Activated CD4-positive, CD25-positive, alpha-beta regulatory T cell treated with anti-CD3 and anti-CD28 coated beads, Interleukin-2, amount 50 U/mL, for 24 hours (primary cell): ENCODE measurements at places on chromosomes 5 and 9.

- ATAC-seq = peak; percentile 8
Measured at GRCh38 chr5:163439092-163439425, 1.7 kb downstream of the CCNG1 start.

- ATAC-seq = no peak
Measured at GRCh38 chr5:61275841-61276240, 56.2 kb upstream of the ZSWIM6 start.

- ATAC-seq = no peak
Measured at GRCh38 chr5:170896779-170897178, 35.0 kb downstream of the RANBP17 start.

- ATAC-seq = no peak
Measured at GRCh38 chr5:20360263-20360662, 372.3 kb upstream of the CDH18 start.

- ATAC-seq = no peak
Measured at GRCh38 chr5:55694152-55694830, 17.8 kb downstream of the SLC38A9 start.

DNA sequence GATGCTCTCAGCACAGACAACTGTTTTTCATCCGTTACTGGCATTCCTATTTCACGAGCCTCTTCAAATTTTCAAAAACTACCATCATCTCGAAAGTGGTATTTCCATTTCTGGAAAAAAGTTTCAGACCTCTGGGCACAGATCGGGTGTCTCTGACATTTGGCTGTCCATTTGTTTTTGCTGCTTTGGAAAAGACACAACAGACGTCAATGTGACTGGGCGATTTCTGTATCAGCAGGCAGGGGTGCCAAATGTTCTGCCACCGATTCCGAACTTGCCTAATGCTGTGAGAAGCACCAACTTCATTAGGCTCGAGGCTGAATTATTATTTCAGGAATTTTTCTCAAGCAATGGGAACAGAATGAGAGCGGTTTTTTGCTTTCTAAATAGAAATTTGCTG lies 105.6 kb downstream of the ARSB start:
- ATAC-seq = no peak

GRCh38 chr5:135008556-135008955 lies 25.5 kb downstream of the PITX1 start:
- ATAC-seq = no peak

- ATAC-seq = no peak
Measured at GRCh38 chr5:169626779-169627178, 10.3 kb upstream of the DOCK2 start.

DNA sequence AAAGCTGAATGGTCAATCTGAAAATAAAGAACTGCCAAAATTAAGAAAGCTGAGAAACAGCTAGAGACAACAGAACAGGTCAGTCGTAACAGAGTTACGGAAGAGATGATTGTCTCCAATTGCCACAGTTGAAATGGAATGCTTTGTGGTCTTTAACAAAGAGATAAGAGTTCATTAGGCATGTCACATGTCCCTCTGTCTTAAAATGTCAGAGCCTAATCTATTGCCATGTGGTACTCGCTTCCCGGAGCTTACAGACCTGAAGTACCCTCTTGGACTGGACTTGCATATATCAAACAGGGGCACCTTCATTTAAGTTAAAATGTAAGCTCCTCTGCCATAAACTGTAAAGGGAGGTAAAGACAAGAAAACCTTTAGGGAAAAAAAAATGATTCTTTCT lies 19.7 kb downstream of the TTC39B start:
- ATAC-seq = no peak

GRCh38 chr5:159990506-159990905 lies 18.4 kb upstream of the TTC1 start:
- ATAC-seq = no peak

DNA sequence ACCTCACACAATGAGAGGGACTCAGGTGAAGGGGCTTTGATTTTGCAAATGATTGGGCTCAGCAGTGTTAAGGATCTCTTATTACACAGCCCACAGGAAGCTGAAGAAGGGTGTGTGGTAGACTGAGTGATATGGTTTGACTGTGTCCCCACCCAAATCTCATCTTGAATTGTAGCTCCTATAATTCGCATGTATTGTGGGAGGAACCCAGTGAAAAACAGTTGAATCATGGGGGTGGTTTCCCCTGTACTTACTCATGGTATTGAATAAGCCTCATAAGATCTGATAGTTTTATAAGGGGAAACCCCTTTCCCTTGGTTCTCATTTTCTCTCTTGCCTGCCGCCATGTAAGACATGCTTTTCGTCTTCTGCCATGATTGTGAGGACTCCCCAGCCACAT lies 132.5 kb upstream of the FBXL7 start:
- no peak for ATAC-seq

GRCh38 chr5:93330506-93330905 lies 250.5 kb downstream of the NR2F1-AS1 start:
- ATAC-seq = no peak

GRCh38 chr9:102974530-102974929 lies 20.6 kb upstream of the CYLC2 start:
- no peak for ATAC-seq
